ENCODE measurements at places on chromosomes 6 and 20.

GRCh38 chr6:129498541-129498940, 211.4 kb downstream of the ARHGAP18 start:
- no peak for DNase-seq

GRCh38 chr6:126504792-126505191, 164.9 kb downstream of the CENPW start:
- no peak for DNase-seq

DNA sequence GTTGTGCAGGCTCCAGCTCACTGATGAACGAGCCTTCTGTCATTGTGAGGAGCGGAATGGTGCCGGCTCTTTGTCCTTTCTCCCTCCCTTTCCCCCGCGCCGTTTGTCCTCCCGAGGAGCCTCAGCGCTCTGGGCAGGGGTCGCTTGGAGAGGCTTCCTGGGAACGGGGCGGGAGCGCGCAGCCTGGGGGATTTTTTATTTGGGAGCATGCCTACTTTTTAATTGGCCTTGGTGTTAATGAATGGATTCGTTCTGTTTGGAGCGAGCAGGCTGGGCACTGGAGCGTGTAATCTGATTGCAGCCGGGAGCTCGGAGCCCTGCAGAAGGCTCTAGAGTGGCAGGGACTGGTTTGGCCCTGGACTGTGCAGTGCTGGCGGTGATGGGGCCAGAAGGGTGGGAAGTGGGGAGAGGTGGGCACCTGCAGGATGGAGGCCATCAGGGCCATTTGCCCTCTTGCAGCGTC, 118.8 kb downstream of the CDH4 start:
- DNase-seq = no peak

DNA sequence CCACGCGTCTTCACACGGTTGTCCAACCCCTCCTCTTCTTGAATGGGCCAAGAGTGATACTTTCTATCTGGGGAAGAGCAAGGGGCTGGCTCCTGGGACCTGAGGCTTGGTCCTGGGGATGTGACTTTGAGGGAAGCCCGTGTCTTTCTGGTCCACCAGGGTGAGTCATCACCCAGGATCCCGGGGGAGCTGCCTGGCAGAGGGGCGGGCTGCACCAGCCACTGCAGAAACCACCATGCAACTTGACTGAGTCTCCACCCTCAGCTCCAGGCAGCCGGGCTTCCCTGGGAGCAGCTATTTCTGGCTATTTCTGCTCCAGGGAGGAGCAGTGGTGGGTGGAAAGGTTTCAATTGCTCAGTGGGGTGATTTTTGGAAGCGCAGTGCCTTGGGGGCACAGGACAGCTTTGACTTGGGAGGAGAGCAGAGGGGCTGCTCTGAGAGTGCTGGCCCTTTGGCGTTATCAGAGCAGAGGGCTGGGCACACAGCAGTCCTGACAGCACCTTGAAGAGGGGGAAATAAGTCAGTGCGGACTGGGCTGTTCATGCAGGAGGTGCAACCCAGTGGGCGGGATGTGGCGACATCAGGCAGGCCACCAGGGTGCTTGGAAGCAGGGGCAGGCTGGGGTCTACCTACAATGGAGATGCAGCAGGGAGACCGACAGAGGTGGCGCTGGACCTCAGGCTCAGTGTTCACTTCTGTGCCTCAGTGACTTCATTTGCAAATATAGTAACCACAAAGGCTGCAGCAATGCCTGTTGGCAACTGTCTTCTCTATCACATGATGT, 45.1 kb upstream of the FAM83D start:
- no peak for DNase-seq

DNA sequence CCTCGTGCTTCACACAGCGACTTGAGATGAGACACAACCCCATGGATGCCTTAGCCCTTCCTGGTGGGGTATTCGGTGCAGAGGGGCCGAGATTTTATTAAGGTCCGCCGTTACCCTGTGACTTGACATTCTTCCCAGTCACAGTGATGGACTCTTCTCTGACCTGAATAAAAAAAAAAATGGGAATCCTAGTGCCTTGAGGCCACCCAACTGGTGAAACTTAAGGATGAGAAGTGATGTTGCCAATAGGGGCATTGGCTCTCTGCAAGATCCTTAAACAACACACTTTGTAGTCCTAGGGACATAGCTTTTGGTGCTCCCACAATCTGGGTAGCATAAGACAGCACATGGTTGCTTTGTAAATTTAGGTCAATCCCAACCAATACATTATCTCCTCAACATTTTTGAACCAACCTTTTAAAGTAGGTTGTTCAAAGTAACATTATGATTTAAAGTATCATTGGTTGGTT, 814 bp upstream of the ADNP start:
- no peak for DNase-seq

DNA sequence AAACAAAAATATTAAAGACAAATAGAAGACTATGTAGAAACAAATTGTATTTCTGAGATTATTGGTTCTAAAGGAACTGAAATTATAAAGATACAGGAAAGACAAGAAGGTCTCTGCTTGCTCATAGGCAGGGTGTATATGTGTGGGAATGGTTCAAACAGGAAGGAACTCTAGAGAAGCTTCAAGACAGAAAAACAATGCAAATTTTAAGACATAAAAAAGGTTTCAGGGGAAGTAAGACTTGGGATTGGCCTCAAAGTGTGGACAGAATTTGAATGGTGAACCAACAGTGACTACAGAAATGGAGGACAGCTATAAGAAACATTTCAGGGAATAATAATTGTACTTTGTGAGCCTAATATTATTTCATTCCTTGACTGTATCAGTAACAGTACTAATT, 50.3 kb downstream of the OR2B2 start:
- no peak for DNase-seq

DNA sequence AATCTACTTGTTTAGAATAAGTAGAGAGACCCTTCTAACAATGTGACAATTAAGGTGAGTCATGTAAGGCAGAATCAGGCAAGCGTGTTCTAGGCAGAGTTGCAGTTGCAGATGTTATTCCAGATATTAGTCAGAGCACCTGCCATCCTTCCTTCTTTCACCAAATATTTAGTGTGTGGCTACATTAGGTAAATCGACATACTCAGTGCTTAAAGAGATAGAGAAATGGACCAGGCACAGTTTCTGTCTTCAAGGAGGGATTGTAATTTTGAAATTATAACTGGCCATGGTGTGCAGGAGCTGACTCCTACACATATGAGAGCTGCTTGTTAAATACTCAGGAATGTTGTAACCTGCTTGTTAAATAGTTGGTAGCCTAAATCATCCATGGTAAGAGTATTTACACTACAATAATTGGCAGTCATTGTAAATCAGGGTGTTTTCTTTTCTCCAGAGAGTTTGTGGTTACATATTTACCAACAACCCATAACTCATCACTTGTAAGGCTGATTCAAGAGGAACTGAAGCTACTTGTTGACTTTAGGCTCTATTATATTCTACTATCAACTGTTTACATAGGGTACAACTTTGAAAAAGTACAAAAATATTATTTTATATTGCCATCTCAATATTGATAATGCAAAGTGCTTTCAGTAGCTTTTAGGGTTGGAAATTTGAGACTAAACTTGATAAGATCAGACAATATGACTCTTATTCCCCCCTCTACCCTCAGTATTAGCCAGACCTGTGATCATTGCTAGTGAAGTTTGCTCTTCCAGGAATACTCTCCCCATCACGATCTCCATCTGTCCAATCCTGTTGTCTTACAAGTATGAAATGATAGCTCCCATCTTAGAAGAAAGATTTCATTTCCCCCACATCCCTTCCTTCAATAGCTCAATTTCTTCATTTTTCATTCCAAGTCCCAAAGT, 607.1 kb downstream of the COL12A1 start:
- DNase-seq = no peak

- DNase-seq = no peak
Measured at GRCh38 chr20:1875183-1875554, 20.0 kb upstream of the SIRPA start.

DNA sequence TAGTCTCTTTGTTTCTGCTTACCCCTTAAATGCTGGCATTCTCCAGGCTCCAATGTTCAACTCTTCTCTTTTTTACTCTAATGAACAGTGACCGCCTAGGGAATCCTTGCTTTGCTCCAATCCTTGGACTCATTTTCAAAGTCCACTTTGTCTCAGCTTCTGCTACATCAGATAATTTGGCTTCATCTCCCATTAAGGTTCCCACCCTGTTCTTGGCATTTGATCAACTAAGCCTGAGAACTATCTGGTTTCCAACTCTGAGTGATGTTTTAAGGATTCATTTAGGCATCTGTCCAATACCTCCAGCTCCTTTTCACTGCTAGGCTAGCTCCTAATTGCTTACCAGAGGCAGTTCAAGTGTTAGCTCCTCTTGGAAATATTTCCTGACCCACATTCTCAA, 64.9 kb downstream of the ME1 start:
- no peak for DNase-seq

DNA sequence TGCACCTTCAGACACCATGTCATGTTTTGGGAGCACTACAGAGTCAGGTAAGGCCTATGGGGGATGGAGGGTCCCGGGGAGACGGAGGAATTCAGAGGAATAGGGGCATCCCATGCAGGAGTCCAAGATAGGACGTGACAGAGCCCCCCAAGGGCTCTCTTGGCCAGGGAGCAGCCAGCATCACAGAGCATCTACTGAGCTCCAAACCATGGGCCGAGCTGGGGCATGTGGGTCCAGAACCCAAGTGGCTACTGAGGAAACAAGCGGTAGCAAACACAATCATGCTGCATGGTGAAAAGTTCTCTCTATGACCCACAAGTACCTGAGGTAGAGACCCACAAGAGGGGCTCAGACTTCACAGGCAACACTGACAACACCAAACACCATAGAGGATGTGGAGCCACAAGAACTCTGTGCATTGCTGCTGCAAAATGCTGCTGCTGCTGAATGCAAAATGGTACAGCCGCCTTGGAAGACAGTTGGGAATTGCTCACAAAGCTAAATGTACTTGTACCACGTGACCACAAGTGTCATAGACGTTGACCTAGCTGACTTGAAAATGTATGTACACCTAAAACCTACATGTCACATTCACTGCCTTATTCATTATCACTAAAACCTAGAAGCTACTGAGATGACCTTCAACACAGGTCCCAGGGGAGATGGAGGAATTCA, 33.4 kb upstream of the MAS1L start:
- DNase-seq = no peak

GRCh38 chr6:85470023-85470410, 20.1 kb downstream of the NT5E start:
- DNase-seq = no peak

DNA sequence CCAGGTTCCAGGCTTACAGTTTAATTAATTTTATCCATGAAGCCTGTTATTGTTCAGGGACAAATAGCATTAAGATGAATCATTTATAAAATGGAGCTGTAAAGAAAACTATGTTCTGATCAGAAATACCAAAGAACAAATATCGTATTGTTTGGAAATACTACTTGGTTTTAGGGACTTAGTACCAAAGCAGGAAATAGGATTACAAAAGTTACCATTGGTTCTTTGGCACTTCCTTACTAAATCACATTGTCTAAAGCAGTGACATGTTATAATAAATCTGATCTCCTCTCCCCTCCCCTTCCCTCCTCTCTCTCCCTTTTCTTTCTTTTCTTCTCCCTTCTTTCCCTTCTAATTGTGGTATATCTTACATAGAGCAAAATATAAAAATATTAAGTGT, 29.6 kb downstream of the CRYBG1 start:
- DNase-seq = no peak
